ENCODE measurements at places on chromosomes 16 and 17. TPM values are rescaled to one million over a fixed set of nuclear protein-coding genes. Genes with fewer than 3 reads are reported as not detected.

Gene BLMH
- 90.6 TPM for polyA plus RNA-seq

Gene TBX2
- polyA plus RNA-seq, result 56.1 TPM

- no peak for DNase-seq
These were observed 32.5 kb downstream of the NMT1 start for GRCh38 chr17:45093444-45094110.

DNA sequence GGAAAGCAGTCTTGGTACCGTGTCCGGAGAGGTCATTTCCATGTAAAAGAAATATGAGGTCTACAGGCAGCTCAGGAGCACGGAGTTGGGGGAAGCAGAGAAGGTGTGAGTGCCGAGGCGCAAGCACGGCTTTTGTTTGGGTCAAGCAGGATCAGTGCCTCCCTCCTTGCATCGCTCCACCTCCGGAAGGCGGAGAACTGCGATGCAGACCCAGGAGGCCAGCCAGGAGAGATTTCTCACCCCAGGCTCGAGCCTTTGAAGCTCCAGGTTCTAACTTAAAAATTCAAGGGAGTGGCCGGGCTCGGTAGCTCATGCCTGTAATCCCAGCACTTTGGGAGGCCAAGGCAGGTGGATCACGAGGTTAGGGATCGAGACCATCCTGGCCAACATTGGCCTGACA is 25.0 kb downstream of the NAA60 start:
- no peak for DNase-seq

Gene CCT6B
- polyA plus RNA-seq, result 6.1 TPM

DNA sequence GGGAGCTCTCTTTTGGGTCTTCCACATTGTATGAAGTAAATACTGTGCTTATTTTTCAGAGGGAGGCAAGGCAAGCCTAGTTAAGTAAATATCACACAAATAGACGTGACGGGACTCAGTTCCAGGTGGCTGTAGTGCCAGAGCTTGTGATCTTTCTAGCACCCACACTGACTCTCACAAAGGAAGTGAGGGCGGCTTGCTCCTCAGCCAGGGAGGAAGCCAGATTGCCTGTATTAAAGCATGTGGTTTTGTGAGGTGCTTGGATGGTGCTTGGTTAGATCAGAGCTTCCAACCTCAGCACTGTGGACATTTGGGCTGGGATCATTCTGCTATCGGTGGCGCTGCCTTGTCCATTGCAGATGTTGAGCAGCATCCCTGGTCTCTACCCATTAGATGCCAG is 80.1 kb downstream of the VAT1L start:
- no peak for DNase-seq

DNA sequence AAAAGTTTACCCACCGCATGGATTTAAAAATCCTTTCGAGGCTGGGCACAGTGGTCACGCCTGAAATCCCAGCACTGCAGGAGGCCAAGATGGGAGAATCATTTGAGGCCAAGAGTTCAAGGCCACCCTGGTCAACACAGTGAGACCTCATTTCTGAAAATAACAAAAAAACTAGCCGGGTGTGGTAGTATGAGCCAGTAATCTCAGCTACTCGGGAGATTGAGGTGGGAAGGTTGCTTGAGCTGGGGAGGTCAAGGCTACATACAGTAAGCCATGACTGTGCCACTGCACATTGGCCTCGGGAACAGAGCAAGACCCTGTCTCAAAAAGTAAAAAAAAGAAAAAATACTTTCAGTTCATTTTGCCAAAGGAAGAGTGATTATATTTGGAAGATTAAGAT is 12.7 kb downstream of the GNA13 start:
- no peak for DNase-seq

- no peak for DNase-seq
These were observed 102.4 kb downstream of the MAP2K6 start for GRCh38 chr17:69516911-69517310.

Gene SCRN2
- 55.4 TPM for polyA plus RNA-seq

DNA sequence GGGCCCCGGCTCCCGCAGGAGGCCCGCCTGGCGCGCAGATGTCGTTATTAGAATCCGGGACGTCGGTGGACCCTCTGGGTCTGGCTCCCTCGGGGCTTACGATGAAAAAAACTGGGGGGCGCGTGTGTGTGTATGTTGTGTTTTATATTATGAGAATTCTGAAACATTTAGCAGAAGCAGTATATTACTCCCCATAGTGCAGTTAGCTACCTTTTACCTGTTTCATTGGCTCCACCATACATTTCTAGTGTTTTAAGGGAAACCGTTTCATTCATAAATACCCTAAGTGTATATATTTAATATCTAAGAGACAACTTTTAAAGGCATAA is 486 bp upstream of the DNAJA2 start:
- no peak for DNase-seq

GRCh38 chr17:74466111-74466827 is at the start of gene CD300A:
Gene CD300A (plus strand): TSS chr17:74466634. CDS start chr17:74466704, 70 bp downstream.
- DNase-seq, result no peak

DNA sequence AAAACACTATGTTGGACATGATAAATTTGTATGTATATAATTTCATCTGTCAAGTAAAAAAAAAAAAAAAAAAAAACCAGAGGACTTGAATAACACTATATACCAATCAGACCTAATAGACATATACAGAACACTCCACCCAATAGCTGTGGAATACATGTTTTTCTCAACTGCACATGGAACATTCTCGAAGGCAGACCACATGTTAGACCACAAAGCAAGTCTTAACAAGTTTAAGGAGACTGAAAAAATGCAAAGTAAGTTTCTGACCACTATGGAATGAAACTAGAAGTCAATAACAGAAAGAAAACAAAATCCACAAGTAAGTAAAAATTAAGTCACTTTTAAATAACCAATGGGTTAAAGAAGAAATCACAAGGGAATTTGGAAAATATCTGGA is 8.4 kb upstream of the CNTNAP4 start:
- DNase-seq, result no peak

Gene ADAM11
- polyA plus RNA-seq, result 1.7 TPM

DNA sequence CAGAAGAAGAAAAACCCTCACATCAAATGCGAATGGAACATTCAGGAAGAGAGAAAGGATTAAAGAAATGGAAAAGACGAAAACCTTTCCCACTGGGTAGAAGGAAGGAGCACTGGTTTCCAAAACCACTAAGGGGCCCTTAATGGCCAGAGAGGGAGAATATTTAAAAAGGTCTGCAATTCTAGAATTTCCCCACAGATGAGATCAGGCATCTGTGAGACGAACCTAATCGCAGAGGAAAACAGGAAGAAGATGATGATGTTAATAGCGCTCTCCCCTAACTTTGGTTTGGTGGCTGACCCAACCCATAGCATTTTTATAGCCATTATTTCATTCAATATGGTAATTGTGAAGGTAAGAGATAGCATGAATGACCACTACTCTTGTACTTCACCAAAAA is 32.8 kb downstream of the XYLT1 start:
- DNase-seq, result no peak

GRCh38 chr17:59469786-59470485 is 95.5 kb upstream of the DHX40 start:
- no peak for DNase-seq

Gene MMP15
- 14.3 TPM for polyA plus RNA-seq

Gene CD79B
- polyA plus RNA-seq, result 4.4 TPM

Data from right renal cortex interstitium (tissue), 3 donors.